ENCODE measurements at places on chromosomes 7 and 10.

DNA sequence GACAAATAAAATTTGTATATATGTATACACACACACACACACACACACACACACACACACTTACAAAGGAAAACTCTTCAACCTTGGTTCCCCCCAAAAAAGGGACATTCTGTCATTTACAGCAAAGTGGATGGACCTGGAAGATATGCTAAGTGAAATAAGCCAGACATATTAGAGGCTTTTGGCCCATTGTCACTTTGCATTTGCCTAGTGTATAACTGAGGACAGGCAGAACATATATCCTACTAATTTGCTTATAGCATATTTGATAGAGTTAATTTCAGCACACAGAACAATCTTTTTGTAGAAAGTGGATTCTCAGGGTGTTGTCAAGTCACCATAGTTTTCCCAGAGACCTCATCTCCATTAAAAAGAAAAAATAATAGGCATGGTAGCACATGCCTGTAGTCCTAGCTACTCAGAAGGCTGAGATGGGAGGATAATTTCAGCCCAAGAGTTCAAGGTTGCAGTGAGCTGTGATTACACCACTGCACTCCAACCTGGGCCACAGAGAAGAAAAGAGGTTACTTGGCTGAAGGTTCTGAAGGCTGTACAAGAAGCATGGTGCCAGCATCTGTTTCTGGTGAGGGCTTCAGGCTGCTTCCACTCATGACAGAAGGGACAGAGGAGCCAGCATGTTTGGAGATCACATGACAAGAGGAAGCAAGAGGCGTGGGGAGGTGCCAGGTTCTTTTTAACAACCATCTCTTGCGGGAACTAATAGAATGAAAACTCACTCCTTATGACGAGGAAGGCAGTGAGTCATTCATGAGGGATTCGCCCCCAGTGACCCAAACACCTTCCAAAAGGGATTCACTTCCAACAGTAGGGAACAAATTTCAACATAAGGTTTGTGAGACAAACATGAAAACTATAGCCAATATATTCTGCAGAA lies 135.6 kb downstream of the TMEM168 start:
- DNase-seq, result no peak

- no peak for DNase-seq
Observed at GRCh38 chr7:117837841-117838240, 35.4 kb downstream of the CTTNBP2 start.

DNA sequence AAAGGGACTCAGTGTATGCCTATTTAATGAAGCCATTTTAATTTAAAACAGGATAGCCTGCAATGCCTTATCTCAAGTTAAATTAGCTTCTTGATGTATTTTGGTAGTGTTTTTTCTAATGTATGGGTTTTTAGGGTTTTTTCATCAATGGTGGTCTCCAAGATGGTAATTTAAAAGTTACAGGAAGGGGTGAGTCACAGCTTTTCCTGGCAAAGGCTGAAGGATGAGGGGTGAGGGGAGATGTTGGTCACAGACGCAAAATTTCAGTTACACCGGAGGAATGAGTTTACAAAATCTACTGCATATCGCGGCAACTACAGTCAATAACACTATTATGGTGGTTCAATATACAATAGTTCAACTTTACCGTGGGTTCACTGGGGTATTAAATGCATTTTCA lies 31.6 kb downstream of the CCDC3 start:
- no peak for DNase-seq

DNA sequence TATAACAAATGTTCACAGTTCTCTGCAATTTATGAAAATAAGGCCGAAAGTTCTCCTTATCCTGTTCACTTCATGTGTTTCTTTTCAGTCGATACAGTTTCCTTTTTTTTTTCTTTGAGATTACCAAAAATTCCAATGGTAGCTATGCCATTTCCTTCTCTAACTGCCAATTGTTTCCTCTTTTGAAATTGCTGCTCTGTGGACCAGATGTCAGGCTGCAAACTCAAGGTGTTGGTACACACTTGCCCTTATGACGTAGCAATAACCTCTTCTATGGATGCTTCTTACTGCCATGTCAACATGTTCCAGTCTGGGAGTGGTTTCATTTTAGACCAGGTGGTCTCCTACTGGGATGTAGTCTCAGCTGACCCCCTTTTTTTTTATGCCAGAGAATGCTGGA lies 52.9 kb downstream of the CASD1 start:
- no peak for DNase-seq

DNA sequence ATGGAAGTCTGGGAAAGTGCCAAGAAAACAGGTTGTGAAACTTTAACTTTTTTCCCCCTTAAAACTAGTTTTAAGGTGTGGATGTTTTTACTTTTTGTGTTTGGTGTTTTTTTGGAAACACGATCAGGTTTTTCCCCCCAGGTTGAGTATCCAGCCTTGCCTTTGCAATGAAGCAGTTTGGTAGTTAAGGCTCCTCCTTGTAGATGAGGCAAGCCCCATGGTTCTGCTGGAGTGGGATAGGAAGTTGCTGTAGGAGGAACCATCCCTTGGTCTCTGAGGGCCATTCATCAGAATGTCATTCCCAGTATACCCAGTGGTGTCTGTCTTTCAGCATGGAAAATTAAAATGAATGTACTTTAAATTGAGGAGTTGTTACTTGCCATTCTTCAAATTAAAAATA lies 2.7 kb downstream of the CUL1 start:
- DNase-seq, result no peak

GRCh38 chr7:116236020-116236630 lies 25.8 kb downstream of the TES start:
- DNase-seq, result peak; percentile 33

DNA sequence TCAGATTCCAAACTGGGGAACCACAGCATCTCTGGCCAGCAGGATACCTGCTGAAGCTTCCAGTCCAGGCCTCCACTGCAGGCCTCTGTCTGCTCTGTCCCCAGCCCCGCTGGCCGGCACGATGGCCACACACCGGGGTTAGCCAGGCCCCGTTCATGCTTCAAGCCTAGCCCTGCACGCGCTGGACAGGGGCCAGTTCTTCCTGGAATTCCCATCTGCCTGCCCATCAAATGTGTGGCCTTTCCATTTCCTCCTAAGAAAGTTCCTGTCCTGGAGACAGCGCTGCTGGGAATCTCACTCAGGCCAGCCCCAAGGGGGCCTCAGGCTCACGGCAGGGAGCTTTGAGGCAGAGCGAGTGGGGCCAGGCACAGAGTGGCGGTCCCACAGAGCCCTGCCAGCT lies 18.0 kb downstream of the SH2B2 start:
- DNase-seq, result peak; percentile 45

GRCh38 chr7:147415991-147416390 lies 1174.6 kb upstream of the C7orf33 start:
- no peak for DNase-seq

DNA sequence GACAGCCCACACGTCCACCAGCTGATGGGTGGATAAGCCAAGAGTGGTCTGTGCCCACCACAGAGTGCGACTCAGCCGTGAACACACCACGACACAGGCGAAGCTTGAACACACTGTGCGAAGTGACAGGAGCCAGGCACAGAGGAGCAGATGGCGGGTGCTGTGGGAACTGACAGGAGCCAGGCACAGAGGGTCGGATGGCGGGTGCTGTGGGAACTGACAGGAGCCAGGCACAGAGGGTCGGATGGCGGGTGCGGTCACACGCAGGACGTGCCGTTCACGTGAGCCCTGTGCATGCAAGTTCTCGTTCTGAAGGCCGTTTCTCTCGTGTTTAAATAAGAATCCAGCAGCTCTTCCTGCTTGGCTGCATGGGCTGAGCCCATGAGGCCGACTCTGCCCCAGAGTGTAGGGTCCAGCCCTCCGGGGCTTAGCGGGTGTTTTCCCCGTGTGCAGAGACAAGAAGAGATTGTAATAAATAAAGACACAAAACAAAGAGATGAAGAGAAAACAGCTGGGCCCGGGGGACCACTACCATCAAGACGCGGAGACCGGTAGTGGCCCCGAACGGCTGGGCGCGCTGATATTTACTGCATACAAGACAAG lies 5.9 kb upstream of the ADAP1 start:
- no peak for DNase-seq

DNA sequence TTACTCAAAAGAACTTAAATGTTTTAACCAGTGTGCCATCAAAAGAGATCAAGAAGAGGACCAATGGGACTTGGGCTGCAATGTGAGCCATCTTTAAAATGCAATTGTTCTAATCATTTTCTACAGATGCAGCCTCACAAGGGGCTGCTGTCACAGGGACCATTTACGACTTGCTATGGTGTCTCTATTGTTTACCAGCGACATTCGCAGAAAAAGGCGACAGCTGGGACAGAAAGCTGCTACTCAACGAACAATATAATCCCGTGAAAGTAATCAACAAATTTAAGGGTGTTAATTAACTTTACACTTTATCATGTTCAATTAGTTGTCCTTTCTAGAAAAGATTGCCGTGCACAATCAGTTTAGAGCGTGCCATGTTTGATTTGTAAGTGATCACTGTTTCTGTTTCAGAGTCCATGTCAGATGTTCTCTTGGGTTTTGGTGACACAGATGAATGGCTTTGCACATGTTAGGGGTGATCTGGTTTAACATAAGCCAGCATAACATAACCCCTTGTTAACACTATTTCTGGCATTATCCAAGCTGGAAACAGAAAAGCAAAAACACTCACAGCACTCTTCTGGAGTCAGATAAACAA lies 110.8 kb downstream of the HIBADH start:
- no peak for DNase-seq

GRCh38 chr10:123958241-123958640 lies 66.6 kb upstream of the CPXM2 start:
- no peak for DNase-seq

- DNase-seq, result no peak
Observed at GRCh38 chr10:32393911-32394310, 47.0 kb upstream of the EPC1 start.

DNA sequence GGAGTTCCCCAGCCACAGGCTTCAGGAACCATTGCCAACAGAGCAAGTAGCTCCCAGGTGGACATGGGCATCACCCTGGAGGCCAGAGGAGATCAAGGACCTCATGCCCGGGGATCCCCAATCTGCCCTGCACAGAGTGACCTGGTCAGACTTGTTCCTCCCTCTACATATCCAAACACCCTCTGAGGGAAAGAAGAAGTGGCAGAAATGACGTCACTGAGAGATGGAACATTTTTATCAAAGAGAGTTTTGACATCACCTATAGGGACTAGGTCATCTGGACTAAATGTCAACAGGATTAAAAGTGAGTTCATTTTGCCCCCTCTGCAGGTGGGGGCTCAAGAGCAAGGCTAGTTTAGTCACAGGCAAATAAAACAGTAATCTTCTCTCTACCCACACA lies 273.7 kb downstream of the SKAP2 start:
- no peak for DNase-seq

- no peak for DNase-seq
Observed at GRCh38 chr7:158941821-158942605, 85.7 kb downstream of the DYNC2I1 start.

DNA sequence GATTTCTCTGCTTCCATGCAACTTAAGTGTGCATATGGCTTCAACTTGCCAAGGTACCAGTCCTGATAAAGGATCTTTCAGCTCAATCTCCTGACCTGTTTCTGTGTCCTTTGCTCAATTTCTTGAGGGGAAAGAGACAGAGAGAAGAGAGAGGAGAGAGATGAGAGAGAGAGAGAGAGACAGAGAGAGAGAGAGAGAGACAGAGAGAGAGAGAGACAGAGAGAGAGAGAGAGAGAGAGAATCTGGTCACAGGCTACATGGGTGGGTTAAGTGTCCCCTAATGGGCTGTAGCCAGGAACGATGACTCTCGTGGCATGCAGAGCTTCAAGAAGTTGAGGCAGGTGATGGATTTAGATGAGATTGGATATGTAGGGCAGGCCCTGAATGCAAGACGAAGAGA lies 335.2 kb upstream of the PRKCQ start:
- no peak for DNase-seq

- no peak for DNase-seq
Observed at GRCh38 chr7:5439572-5440496, 16.2 kb upstream of the TNRC18 start.

DNA sequence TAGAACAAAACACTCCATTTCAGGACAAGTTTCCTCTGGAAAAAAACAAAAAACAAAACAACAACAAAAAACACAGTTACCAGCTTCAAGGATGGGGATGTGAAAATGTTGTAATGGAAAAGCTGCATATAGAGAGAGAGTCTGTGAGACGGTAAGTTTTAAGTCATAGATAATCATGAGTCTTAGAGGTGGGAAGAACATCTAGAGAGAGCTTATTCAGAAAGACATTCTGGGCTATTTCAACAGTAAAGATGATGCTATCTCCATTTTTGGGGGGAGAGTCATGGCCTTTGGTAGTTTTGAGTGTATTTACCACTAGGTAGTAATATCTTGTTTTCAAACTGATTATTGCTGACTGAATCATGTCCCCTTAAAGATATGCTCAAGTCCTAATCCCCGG lies 23.3 kb upstream of the INPP5F start:
- DNase-seq, result no peak

DNA sequence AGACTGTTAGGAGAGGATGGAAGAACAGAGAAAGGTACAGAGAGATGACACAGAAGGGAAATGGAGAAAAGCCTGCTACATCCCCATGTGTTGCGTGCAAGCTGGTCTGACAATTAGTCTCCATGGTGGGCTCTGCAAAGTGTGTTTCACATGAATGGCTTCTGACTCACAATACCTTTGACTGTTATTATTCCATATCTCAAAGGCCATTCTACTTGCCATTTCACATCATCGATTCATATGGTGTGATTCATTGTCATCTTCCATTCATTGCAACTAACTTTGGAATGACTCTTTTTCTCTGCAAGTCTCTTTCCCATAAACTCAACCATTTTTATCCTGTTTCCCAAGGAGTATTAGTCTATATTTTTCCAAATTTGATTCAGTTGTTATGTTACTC lies 208.9 kb upstream of the INHBA start:
- DNase-seq, result no peak

- no peak for DNase-seq
Observed at GRCh38 chr10:98249134-98249533, 18.9 kb downstream of the LOXL4 start.

DNA sequence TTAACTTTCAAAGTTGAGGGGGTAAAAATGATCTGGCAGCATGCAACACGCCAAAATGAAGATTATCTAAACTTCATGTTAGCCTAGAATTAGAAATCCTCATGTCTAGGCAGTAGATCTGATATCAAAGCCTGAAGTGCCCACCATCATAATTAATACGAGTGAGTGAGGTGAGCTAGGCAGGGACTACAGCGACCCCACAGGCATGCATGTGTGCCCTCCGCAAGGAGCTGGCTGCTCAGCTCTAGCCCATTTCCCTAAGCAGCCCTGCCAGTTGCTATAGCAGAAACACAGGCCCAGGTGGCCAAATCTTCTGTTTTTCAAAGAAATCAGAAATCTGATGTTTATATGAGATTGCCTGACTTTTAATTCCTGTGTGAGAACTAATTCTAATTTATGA lies 93.1 kb upstream of the IFRD1 start:
- no peak for DNase-seq

GRCh38 chr7:14738086-14738485 lies 164.5 kb downstream of the DGKB start:
- no peak for DNase-seq

- DNase-seq, result no peak
Observed at GRCh38 chr10:24889639-24890038, 62.8 kb downstream of the PRTFDC1 start.

GRCh38 chr10:14707481-14707880 lies 67.2 kb downstream of the FAM107B start:
- no peak for DNase-seq
